Activated CD4-positive, alpha-beta T cell treated with anti-CD3 and anti-CD28 coated beads, Interleukin-2, amount 10 ng/mL, durations not matched to agents 7 days and 5 days (primary cell): ENCODE measurements at places on chromosomes 11 and 22. TPM values are rescaled to one million over a fixed set of nuclear protein-coding genes. Genes with fewer than 3 reads are reported as not detected.
A peak's percentile ranks its signal among the peaks of the same experiment; 100 is the strongest.

GRCh38 chr22:36510966-36511881 is 4.4 kb upstream of the FOXRED2 start:
- DNase-seq = peak; percentile 50

- no peak for DNase-seq
These were observed 83.9 kb downstream of the GALNT18 start for GRCh38 chr11:11537871-11538270.

DNA sequence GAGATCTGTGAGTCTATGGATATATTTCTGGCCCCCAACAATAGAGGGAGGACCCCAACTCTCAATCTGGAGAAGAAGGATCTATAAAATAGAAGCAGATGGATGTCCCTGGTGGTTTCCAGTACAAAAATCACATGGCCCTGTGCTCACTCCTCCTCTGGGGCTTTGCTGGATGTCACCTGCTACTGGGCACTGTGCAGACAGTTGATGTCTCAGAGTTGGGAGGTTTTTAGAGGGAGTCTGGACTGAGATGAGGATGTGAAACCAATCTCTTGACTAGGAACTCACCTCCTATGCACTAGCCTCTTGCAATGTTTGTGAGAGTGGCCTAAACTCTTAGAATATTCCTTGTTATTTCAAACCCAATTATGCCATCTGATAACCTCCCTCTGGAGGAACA is 107.2 kb downstream of the SCN3B start:
- DNase-seq = no peak

GRCh38 chr22:21615731-21616130 is 14.1 kb downstream of the YDJC start:
- no peak for DNase-seq

The AMOTL1 gene
- total RNA-seq = 4.0 TPM
